ENCODE measurements at places on chromosomes 16 and 17.

DNA sequence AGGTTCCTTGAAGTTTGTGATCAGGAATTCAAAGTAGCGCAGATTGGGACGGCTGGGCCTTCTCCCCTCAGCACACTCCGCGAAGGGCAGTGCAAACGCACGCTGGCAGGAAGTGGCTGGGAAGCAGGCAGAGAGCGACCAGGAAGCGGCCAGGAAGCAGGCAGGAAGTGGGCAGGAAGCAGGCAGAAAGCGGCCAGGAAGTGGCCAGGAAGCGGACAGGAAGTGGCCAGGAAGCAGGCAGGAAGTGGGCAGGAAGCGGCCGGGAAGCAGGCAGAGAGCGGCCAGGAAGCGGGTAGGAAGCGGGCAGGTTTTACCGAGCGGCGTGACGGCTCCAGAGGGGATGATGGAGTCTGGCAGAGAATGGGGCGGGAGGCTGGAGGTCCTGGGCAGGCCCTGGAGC, 3.2 kb downstream of the DPEP1 start:
- no peak for DNase-seq

GRCh38 chr16:61579195-61579594, 457.0 kb downstream of the CDH8 start:
- DNase-seq, result no peak

DNA sequence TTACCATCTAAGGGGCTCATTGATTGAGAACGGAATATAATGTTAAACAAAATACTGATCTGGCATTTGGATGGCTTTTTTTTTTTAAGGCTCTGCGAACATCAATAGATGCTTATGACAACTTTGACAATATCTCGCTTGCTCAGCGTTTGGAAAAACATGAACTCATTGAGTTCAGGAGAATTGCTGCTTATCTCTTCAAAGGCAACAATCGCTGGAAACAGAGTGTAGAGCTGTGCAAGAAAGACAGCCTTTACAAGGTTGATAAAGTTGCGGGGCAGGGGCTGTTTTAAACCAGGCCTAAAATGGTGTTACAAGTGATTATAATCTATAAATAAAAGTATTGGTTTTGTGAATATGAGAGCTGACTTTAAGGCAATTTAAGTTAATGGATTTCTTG, 22.3 kb downstream of the PTRH2 start:
- no peak for DNase-seq

- no peak for DNase-seq
Observed at GRCh38 chr17:70195091-70195490, 25.8 kb downstream of the KCNJ2 start.

DNA sequence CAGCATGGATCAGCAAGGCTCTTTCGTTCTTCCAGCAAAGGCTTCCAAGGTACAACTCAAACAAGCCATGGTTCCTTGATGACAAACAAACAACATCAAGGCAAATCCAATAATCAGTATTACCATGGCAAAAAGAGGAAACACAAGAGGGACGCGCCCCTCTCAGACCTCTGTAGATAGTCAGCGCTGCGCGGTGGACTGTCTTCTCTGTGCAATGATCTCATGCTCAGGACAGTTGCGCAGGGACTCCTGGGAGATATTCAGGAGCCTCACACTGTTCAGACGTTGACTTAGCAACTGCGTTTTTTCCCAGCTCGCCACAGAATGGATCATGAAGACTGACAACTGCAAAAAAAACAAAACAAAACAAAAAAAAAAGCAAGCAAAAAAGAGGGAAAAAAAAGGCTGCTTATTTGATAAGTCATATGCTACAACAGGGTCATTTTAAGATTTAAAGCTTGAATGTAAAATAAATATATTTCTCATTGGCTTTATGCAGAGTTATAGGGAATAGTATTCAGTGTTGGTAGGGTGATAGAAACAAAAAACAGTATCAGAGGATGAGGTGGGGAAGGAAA, 37.1 kb upstream of the ADCY7 start:
- no peak for DNase-seq

DNA sequence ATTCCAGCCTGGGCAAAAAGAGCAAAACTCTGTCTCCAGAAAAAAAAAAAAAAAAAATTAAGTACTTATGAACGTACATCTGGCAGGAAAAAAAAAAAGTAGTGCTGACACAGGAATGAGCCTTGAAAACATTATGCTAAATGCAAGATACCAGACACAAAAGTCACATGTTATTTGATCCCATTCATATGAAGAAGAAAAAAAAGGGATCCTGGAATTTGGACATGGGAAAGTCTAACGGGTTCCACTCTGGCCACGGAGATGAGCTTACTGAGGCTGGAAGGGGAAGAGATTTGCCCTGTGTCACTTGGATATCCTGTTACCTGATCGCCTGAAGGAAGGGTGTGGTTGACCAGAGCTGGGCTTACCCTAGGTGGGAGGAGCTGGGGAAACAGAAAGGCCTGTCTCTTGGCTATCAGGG, 251.9 kb downstream of the PARN start:
- peak; percentile 1 for DNase-seq

DNA sequence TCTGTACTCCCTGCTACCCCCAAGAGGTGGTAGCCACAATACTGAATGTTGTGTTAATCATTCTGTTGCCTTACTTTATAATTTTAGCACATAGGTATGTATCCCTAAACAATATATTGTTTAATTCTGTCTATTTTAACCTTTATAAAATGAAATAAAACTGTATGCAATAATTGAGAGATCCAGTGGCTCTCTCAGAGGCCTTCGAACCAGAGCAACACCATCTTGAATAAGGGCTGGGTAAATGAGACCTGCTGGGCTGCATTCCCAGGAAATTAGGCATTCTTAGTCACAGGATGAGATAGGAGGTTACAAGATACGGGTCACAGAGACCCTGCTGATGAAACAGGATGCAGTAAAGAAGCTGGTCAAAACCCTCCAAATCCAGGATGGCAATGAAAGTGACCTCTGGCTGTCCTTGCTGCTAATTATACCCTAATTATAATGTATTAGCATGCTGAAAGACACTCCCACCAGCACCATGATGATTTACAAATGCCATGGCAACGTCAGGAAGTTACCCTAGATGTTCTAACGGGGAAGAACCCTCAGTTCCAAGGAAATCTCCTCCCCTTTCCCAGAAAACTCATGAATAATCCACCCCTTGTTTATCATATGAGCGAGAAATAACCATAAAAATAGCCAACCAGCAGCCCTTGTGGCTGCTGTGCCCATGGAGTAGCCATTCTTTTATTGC, 2.0 kb upstream of the CANT1 start:
- no peak for DNase-seq

DNA sequence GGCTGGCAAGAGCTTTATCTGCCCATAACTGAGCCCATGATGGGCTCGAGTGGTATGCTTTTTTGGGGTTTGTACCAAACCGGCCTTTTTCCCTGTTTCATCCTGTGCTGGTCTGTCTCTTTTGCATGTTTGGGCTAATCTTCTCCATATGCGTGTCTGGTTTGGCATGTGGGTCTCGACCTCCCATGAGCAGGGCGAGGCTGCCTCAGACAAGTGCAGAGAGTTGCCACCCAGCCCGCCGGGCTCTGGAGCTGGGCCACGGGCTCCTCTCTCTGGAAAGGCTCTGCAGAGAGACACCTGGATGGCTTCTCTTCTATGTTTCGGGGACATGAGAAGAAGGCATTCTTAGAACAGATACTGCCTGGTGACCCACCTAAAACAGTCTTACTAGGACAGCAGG, 67.8 kb upstream of the TBX2 start:
- no peak for DNase-seq

- no peak for DNase-seq
Observed at GRCh38 chr17:3993493-3994220, 29.4 kb upstream of the ATP2A3 start.

DNA sequence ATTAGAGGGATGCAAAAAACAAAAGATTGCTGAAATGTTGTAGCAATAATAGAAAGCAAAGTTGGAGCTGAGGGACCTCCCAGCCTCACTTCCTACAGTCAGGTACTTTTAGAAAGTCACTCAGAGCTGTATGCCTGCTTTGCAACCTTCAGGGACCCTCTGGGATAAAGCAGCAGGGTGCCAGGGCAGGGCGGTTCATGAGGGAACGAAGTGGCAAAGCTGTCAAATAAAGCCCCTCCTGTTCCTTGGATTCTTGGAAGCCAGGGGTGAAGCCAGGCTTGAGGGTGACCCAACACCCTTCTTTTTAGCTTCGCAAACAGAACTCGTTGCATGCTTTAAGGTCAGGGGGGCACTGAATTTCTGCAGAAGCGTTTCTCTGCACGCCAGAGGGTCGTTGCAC, 767 bp downstream of the ATP2C2 start:
- no peak for DNase-seq

- DNase-seq, result no peak
Observed at GRCh38 chr17:45087504-45087975, 26.4 kb downstream of the NMT1 start.

- no peak for DNase-seq
Observed at GRCh38 chr17:58191241-58191896, 1.2 kb upstream of the EPX start.

DNA sequence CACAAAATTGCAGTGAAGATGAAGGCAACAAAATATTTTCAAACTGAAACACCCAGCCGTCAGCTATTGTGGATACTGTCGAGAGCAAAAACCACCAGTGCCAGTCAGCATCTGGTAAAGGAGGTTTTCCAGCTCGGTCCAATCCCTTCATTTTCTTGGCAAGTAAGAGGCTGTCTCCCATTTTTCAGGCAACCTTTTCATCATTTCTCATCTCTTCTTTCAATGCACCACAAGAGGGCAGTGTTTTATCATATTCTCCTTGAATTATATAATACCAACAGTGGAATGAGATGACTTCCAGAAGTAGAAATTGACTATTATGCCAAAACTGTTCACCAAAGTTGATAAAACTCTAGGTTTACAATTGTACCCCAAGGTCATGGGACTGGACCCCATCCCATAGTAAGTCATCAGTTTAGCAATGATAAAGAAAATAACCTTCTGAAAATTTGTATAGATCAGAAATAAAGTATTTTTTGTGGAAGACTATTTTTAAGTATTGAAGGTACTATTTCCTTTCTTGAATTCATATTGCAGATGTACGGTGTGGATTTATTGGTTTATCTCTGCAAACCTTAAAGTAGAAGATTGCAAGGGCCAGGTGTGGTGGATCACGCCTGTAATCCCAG, 16.8 kb downstream of the NQO1 start:
- peak; percentile 47 for DNase-seq

GRCh38 chr17:74015990-74016389, 187.5 kb upstream of the RPL38 start:
- no peak for DNase-seq

DNA sequence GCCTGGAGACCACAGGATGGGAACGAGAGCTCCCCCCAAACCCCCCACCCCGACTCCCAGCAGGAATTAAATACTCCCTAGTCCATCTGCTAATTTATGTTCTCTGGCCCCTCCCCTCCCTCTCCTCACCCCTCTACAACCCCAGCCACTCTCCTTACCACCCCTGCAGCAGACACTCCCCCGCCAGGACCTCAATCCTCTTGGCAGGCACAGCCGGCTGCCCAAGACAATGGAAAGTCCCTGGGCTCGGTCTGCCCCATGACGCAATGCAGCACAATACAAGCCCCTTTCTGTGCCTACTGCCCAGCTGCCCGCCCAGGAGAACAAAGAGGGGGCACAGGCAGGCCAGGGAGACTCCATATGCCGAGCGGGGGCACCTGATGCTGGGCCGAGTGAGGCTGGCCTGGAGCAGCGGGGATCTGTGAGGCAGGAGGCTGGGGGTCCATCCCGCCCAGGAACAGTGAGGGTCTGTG, 30.3 kb upstream of the CDC42EP4 start:
- DNase-seq, result no peak

DNA sequence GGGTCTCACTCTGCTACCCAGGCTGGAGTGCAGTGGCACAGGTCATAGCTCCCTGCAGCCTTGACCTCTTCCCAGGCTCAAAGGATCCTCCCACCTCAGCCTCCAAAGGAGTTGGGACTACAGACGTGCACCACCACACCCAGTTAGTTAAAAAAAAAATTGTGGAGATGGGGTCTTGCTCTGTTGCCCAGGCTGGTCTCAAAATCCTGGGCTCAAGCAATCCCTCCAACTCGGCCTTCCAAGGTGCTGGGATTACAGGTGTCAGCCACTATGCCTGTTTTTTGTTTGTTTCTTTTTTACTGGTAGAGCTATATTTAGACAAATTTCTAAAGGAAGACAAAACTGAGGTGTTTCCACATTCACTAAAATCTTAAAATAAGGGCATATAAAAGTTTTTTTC, 1.7 kb downstream of the CMTR2 start:
- DNase-seq, result no peak

DNA sequence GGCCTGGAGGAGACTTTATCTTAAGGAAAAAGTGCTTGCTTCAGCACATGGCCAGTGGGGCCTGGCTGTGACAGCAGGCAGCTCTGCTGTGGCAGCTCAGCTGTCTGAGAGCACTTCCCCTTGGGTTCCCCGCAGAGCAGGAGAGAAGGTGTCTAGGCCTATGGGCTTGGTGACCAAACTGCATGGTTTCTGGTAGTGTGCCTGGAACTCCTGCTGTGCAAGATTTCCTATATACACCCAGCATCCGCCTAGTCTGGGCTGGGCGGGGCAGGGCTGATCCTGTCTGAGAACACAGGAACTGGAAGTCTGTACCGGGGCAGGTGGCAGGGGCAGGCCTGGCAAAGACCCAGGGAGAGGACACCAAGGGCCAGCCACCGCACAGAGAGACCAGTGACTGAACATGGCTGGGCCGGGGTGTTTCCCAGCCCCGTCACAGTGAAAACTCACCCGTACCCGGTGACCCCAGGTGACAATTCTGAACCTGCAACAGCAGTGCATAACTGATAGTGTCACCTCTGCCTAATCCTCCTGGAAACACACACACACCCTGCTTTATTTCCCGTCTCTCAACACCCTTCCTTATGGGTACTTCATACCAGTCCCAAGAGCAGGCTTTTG, 39.3 kb downstream of the CHD9 start:
- DNase-seq, result peak; percentile 7

GRCh38 chr17:55580596-55581133, 69.4 kb upstream of the SMIM36 start:
- DNase-seq, result no peak

DNA sequence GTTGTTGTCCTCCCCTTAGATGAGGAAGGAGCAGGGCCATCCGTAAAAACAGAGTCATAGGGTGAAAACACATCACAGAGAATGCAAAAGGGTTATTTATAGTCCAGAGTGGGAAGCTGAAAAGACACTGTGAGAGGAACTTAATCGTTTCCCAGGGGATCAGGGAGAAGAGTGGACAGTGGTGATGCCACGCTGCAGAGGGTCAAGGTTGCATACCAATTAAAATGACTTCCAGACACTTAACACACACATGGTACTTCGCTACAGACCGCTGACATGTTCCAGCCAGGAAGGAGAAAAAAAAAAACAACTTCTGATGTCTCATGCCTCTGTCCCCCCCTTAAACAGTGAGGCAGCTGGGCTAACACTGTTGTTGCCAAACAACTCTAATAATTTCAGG, 713.8 kb upstream of the RBFOX1 start:
- DNase-seq, result peak; percentile 31

DNA sequence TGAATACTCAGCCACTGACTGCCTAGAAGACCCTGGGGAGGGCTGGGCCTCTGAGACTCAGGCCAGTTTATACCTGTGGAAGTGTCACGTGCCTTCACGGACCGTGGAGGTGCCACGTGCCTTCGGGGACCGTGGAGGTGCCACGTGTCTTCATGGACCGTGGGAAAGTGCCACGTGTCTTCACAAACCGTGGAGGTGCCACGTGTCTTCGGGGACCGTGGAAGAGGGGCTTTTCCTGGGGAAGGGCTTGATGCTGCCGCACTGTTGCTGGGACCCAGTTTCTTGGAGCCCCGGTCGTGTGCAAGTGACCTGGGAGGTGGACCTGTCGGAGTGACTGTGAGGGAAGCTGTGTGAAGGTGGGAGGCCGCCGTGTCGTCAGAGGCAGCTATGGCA, 166.2 kb downstream of the BANP start:
- no peak for DNase-seq
